ENCODE measurements at places on chromosomes 5 and 9. TPM values are rescaled to one million over a fixed set of nuclear protein-coding genes. Genes with fewer than 3 reads are reported as not detected.

DNA sequence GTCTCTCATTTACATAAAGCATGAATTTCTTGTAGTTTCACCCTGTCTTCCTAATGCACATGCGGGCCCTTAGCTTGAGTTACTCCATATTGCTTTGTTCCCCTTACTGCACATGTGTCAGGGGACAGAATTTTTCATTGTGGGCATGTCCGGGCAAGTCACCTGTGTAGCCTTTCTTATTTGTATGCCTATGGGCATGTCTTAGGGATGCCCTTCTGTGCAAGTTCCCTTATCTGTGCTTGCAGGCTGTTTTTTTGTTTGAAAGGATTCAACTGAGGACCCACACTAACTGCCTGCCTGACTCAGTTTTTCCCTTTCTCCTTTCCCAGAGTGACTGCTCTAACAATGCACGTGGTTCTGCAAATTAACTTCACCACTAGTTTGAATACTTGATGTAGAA is 161.7 kb downstream of the YTHDC2 start:
- DNase-seq = no peak

DNA sequence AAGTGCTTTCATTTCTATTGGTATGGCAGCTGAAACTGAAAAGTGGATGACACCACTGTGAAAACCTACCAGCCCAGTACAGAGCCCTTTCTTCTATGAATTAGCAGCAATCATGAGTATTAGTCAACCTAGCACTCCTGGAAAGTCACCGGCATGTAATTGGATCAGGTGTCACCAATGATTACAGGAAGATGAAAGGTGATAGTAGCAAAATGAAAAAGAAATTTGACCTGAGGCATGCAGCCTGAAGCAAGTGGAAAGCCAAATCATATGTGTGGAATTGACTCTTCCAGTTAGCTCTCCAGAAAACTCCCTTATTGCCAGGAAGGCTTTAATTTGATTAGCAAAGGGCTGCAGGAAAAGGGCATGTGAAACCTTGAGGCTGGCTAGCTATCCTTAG is 81.2 kb upstream of the NAA35 start:
- DNase-seq = no peak

- no peak for DNase-seq
Measured at GRCh38 chr5:131795879-131796792, 681 bp downstream of the FNIP1 start.

DNA sequence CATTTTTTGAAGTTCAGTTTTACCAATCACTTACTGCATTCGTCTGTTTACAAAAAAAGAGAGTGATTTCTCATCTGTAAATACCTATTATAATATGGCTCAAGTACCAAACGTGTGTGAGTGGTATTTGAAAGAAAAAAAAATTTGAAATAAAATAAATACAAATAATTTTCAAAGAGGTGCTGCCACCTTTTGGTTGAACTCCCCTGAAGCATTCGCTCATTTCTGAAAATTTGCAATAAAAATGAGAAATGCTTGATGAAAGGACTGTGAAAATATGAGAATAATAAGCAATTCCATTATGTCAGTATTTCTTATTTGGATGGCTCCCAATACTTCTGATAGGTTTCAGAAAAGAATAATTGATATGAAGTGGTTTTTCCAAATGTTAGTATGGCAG is 409.9 kb downstream of the CTNND2 start:
- DNase-seq = no peak

- no peak for DNase-seq
Measured at GRCh38 chr5:149419859-149420544, 40.9 kb upstream of the IL17B start.

- no peak for DNase-seq
Measured at GRCh38 chr5:122882831-122883230, 37.4 kb downstream of the SNX24 start.

GRCh38 chr5:59020611-59021285 is 437.9 kb downstream of the RAB3C start:
- no peak for DNase-seq

- DNase-seq = no peak
Measured at GRCh38 chr9:79111653-79112052, 460.1 kb upstream of the TLE4 start.

GRCh38 chr5:149099920-149100319 is 37.1 kb upstream of the SH3TC2 start:
- no peak for DNase-seq

DNA sequence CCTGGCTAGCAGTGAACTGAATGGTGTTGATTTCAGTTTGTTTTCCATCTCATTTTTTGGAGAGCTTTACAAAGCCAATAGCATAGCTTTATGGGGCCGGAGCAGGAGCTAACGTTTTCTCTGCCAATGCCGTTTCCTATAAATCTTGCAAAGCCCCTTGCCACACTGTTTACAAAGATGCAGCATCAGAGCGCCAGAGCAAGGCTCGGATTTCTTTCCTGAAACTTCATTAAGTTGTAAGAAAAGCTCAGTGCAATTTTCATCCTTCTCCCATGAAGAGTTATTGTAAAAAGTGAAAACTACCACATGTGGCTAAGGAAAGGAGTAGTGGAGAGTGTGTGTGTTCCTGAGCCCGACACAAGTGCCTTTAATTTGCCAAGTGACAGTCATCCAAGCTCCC is 178.2 kb upstream of the GDNF start:
- no peak for DNase-seq

- no peak for DNase-seq
Measured at GRCh38 chr9:133600739-133601138, 8.4 kb downstream of the FAM163B start.

GRCh38 chr9:101398930-101399642 is 435 bp downstream of the ZNF189 start:
- DNase-seq = no peak

The TXNDC8 gene
- not detected for total RNA-seq

The PJA2 gene
- 74.8 TPM for total RNA-seq

The POU5F2 gene
- 0.46 TPM for total RNA-seq

The RNF44 gene
- total RNA-seq = 3.2 TPM

The FRMD3 gene
- 17.2 TPM for total RNA-seq

The NMUR2 gene
- total RNA-seq = not detected

The CTXN3 gene
- not detected for total RNA-seq
